ENCODE measurements at places on chromosomes 7 and 10.
A peak's percentile ranks its signal among the peaks of the same experiment; 100 is the strongest.

DNA sequence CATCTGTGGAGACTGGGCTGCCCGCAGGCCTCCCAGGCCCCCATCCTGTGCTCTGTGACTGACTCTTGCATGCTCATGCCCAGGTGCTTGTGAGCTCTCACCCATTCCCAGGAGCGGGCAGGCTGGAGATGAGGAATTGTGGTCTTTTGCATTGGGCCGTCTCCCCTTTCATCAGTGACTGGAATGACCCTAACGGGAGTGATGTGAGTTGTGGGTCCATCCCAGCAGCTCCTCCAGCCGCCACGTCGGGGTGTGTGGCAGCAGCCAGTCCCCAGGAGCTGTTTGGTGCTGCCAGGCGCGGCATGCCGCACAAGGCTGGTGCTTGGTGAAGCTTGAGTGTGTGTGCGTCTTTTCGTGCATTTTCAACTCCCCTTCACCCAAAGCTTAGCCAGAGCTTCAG lies 164.2 kb downstream of the ACTR3B start:
- DNase-seq, result no peak

GRCh38 chr7:123961771-123962170 lies 36.7 kb downstream of the SPAM1 start:
- no peak for DNase-seq

GRCh38 chr10:86829472-86829871 lies 73.1 kb downstream of the BMPR1A start:
- DNase-seq, result no peak

GRCh38 chr10:33553748-33554571 lies 219.5 kb upstream of the NRP1 start:
- DNase-seq, result no peak

GRCh38 chr7:108659261-108659660 lies 89.6 kb downstream of the DNAJB9 start:
- DNase-seq, result no peak

- no peak for DNase-seq
Observed at GRCh38 chr7:94971051-94971867, 63.9 kb downstream of the PPP1R9A start.

DNA sequence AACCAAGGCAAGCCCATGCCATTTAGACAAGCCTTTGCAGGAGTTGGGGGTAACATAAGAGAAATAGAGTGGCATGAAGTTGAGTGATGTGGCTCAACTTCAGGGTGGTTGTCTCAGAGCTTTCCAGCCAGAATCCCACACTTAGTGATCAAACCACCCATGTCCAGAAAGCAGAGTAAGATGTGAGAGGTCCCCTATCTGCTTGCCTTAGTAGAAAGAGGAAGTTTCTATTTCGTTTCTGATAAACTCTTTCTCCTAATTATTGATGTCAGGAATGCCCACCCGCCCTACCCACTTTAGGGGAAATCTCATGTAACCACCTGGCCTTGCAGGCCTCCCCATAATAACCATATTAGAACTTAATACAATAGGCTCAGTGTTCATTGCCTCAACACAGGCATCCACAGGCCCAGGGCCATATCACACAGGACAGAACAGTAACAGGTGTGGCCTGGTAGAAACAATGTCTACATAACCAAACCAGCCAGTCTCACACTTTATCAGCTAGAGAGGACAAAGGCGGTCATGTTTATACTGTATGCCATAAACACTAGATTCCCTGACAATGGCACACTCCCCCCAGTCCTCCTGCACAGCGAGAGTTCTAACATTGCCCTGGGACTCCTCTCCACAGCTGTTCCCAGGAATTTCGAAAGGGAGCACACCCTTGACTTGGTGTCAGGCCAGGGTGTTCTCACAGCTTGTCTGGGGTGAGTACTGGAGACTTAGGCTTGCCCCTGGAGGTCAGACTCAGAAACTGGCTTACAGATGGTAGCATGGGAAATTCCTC lies 364.4 kb downstream of the CXCL12 start:
- DNase-seq, result no peak

DNA sequence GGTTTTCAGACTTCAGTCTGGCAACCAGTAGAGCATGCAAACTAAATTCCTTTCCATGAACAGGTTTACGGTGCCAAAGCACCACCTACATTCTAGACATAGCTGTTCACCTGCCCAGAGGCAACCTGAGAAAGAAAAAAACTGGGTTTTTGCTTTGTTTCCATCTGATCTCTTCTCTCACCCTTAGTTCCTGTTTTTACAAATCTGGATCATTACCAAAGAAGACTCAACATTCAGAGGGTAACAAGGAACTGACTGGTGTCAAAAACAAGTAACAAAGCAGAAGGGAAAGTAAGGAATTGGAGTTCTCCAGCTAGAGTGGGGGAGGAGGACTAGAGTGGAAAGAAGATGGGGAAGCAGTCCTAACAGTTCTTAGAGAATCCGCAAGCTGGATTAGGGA lies 36.4 kb downstream of the CPVL start:
- DNase-seq, result no peak

GRCh38 chr10:98892523-98892922 lies 343.1 kb downstream of the HPSE2 start:
- DNase-seq, result no peak

DNA sequence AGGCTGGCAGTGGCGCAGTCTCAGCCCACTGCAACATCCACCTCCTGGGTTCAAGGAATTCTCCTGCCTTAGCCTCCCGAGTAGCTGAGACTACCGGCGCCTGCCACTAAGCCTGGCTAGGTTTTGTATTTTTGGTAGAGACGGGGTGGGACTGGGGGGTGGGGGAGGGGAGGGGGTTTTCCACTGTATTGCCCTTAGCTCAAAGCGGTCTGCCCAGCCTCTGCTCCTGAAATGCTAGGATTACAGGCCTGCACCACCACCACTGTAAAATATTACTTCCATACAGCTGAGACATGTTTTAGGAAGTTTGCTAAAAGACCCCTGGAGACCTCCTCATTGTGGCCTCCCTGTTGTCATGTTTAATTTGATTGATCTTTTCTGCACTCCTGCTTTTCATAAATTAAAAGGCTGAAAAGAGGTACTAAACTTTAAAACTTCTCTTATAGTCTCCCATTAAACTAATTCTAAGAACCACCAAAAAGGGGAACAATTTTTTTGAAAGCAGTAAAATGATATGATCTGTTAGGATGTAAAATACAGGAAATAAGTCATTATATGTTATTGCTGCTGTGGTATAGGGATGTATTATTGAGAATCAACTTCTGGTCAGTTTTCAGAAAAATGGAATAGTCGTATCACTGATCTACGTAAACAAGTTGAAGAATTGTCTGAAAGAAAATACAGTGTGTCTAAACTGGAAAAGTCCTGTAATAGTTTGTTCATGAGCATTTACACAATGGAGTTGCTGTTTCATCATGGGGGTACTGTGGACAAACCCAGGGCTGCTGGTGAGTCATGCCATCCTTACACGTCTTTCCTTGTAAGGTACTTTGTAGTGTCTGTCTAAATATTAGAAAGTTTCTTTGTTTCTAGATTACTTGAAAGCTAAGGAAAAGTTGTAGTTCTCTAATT lies 72.9 kb upstream of the TMEM248 start:
- DNase-seq, result peak; percentile 40

GRCh38 chr10:133258818-133259601 lies 17.7 kb downstream of the ADAM8 start:
- DNase-seq, result peak; percentile 84

- DNase-seq, result no peak
Observed at GRCh38 chr10:17764142-17764541, 12.1 kb downstream of the TMEM236 start.

DNA sequence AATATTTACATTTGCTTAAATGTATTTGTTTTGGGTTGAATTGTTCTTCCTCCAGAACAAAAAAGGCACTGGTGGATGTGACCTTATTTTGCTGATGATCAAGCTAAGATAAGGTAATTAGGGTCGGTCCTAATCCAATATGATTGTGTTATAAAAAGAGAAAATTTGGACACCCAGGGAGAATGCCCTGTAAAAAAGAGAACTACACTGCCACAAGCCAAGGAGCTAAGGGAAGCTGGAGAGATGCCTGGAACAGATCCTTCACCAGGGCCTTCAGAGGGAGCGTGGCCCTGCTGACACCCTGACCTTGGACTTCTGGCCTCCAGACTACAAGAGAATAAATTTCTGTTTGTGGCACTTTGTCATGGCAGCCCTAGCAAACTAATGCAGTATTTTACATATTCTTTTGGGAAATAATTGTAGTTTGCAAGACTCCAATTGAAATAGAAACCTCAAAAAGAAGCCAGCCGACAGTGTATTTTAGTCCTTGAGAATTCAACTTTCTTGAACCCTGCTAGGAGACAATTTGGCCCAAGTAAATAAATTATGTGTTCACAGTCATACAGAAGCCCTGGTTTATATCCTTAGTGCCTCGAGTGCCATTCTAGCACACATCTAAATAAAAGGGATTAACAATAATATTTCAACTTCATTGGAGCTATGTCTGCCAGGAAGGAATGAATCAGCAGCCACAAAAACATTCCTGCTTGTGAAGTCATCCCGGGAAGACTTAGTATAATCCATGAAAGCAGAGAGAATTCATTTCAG lies 164.6 kb downstream of the PKD1L1 start:
- DNase-seq, result no peak

GRCh38 chr7:30594048-30594539 lies 584 bp upstream of the GARS1 start:
- DNase-seq, result no peak

DNA sequence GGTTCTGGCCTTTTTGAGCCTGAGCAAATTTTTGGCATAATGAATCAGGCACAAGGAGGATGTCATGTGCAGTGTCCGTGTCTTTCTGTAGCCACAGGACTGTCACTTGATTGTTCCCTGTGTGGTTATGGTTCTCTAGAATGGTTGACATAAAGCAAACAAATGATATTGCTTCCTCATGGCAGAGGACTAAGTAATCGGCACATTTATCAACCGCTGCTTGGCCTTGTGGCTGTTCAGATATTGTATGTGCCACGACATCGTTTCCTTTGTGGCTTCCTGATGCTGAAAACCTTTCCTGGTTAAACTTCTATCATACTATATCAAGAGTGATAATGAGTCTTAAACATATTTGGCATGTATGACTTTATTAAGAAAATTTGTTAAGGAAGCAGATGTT lies 598.8 kb downstream of the SUGCT start:
- no peak for DNase-seq

GRCh38 chr7:37354656-37355131 lies 94.0 kb downstream of the ELMO1 start:
- DNase-seq, result no peak

GRCh38 chr7:73999664-74000435 lies 28.1 kb upstream of the ELN start:
- DNase-seq, result peak; percentile 66

GRCh38 chr7:44264221-44264931 lies 61.0 kb downstream of the CAMK2B start:
- DNase-seq, result no peak

- no peak for DNase-seq
Observed at GRCh38 chr10:35635576-35635975, 6.5 kb downstream of the FZD8 start.

DNA sequence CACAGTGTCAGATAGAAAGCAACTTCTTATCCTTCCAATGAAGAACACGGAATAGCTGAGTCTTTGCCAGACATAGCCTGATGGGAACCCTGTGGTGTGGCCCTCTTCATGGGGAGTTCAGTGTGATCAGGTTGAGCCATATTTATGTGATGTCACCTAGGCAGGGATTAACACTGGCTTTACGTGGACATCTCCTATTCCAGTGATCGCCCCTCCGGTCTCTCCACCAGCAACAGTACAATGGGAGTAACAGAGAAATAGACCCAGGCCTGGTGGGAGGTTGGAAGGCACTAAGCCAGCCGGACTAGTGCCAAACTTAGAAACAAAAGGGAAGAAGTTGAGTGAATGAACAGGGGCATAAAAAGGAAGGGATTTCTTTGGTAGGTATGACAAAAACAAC lies 358.1 kb downstream of the PRPF18 start:
- no peak for DNase-seq

- DNase-seq, result no peak
Observed at GRCh38 chr10:47404446-47404845, 20.4 kb upstream of the ZNF488 start.

- no peak for DNase-seq
Observed at GRCh38 chr7:52917982-52918578, 117.4 kb upstream of the POM121L12 start.

DNA sequence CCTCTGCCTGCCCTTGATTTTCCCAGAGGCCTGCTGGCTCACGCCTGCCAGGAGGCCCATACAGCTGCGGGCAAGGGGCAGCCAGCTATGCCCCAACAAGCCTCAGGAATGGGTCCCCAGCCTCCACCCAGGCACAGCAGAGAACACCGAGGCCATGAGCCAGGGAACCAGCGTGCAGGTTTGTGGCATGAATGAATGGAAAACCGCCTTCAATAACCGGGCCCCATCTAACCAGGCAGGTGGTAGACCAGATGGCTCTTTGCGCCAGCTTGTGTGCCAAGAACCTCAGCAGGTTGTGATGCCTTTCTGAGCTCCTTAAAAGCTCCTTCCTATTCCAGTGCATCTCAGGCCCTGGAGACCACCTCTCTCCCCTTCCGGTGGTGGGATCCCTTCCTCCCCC lies 50.2 kb downstream of the ELFN1 start:
- no peak for DNase-seq

GRCh38 chr10:127228195-127228787 lies 31.9 kb upstream of the INSYN2A start:
- peak; percentile 61 for DNase-seq

DNA sequence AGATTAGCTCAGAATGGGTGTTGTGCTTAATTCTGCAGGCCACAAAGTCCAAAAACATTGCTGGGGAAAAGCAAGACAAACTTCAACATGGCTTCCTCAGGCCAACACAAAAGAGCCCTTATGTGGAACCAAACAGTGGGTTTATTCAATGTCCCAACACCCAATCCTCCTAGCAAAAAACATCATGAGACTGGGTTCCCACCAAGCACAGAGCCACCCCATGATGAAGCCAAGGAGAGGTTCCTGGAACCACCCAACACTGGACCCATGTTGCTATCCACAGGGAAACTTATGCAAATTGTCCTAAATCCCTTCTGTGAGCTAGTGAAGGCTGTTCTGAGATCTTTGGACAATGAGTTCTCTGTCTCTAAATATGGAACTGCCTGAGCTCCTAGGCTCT lies 24.0 kb downstream of the SLC25A13 start:
- no peak for DNase-seq

DNA sequence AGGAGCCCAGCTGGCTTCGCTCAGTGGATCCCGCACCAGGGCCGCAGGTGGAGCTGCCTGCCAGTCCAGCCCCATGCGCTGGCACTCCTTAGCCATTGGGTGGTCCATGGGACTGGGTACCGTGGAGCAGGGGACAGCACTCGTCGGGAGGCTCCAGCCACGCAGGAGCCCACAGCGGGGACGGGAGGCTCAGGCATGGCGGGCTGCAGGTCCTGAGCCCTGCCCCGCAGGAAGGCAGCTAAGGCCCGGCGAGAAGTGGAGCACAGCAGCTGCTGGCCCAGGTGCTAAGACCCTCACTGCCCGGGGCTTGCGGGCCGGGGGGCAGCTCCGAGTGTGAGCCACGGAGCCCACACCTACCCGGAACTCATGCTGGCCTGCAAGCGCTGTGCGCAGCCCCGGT lies 25.9 kb upstream of the AKR1C1 start:
- peak; percentile 70 for DNase-seq

- peak; percentile 46 for DNase-seq
Observed at GRCh38 chr10:89217057-89217990, 10.2 kb upstream of the CH25H start.

- DNase-seq, result no peak
Observed at GRCh38 chr7:8481752-8482446, 48.5 kb downstream of the NXPH1 start.

GRCh38 chr10:31622978-31623377 lies 304.0 kb downstream of the ZEB1 start:
- no peak for DNase-seq

GRCh38 chr10:52213321-52213752 lies 100.7 kb upstream of the DKK1 start:
- no peak for DNase-seq
